ENCODE measurements at places on chromosomes 2 and 18.

DNA sequence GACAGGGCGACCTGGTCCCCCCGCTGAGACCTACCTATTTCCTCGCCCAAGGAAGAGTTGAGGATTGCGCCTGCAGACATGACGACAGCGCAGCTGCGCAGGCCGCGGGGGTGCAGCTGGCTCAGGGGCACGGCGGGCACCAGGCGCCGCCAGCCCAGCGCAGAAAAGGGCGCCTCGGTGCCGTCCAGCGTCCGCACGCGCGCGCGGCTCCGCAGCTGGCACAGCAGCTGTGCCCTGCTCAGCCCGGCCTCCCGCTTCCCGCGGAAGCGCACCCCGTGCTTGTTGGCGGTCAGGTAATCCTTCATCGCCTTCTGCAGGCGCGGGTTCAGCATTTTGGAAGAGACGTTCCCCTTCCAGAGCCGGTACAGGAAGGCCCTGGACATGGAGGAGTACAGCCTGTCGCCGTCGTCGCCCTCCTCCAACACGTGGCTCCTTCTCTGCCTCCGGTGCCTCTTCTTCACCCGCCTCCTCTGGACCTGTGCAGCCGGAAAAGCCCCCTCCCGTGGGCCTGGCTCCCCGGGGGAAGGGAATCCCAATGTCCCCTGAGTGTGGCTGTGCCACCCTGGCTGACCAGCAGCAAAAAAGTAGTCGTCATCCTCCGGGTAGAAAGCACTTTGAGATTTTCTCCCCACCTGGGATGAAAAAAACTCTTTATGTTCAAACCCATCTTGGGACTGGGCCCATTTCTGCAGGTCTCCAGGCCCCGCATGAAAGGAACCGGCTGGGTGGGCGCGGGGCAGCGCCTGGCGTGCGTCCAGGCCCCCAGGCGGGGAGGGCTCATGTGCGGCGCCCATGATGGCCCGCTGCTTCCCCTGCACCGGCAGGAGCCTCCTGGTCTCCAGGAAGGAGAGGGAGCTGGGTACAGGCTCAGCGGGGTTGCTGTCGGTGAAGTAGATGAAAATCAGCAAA, 42.7 kb downstream of the ST6GAL2 start:
- no peak for DNase-seq

DNA sequence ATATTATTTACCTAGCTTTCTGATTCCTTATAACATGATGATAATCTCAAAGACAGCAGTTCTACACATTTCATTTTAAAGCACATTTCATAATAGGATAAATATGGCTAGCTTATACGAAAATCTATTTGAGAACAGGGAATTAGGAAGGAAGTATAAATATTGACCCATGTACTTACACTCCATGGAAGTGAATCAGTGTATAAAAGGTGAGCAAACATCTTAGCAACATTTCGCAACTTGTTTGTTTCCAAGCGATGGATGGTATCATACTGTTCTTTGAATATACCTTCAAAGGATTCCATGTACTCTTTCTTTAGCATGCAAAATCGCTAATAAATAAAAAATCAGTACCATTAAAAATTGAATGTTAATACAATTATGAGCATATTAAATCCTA, 53.1 kb downstream of the CWC22 start:
- DNase-seq, result no peak

GRCh38 chr2:860259-860855, 90.3 kb upstream of the SNTG2 start:
- DNase-seq, result no peak

DNA sequence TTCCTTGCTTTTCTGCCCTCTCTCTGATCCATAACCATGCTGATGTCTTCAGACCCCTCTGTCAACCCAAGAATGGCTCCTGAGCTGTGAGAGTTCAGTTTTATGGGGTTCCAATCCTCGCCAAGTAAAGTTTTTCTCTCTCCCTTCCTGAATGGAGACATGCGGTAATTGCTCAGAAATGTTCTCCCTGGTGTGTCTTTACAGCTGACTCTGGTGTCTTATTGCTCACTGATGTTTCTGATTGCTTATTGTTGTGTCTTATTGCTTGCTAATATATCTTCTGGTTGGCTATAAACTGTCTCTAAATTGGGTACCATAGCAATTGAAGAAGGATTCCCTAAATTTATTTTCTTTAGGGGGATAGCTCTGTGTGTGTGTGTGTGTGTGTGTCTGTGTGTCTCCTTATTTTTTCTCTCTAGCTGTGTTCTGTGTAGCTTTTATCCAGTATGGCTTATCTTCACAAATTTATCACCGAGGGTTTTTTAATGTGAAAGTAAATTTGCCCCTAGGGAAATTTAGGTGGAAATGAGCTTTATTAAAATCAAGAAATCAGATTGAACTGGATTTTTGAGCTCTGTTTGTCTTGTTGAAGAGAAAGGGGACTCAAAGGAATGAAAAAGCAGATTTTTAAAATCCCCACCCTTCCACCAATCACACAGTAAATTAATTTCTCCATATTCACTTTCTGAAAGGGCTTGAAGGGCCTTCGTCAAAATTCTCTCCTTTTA, 19.5 kb downstream of the MGAT5 start:
- DNase-seq, result no peak

GRCh38 chr2:101382442-101382841, 4.9 kb downstream of the CREG2 start:
- no peak for DNase-seq

Measured in activated T-helper 1 cell treated with anti-CD3 and anti-CD28 coated beads, Interleukin-2, amount 50 U/mL, for 16 hours (primary cell).